ENCODE measurements at places on chromosomes 5 and 9.

DNA sequence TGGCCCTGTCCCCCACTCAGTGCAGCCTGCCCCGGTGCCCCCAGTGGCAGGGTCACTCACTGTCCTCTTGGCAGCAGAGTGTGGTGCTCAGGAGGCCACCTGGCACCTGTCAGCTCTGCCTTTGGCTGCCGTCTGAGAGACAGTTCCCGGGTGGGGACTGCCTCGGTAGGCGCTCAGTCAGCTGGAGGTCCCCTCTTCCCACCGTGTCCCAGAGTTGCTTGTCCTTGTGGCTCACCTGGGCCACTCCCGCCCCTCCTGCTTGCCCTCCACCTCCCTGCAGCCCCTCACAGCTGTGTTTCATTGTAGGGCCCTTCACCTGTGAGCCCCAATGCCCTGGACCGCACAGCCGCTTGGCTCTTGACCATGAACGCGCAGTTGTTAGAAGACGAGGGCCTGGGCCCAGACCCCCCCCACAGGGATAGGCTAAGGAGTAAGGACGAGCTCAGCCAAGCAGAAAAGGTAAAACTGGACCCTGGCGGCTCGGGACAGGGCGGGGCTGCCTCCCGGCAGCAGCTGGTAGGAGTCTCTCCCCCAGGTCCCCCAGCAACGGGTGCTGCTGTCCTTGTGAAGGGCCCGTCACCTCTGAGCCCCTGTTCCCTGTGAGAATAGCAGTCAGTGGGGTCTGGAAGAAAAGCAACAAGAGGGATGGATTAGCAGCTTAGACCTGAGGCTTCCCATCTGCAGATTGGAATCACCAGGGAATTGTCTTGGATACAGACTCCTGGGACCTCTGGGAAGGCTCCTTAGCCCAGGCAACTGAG is 122.7 kb downstream of the DAB2IP start:
- peak; percentile 39 for DNase-seq

DNA sequence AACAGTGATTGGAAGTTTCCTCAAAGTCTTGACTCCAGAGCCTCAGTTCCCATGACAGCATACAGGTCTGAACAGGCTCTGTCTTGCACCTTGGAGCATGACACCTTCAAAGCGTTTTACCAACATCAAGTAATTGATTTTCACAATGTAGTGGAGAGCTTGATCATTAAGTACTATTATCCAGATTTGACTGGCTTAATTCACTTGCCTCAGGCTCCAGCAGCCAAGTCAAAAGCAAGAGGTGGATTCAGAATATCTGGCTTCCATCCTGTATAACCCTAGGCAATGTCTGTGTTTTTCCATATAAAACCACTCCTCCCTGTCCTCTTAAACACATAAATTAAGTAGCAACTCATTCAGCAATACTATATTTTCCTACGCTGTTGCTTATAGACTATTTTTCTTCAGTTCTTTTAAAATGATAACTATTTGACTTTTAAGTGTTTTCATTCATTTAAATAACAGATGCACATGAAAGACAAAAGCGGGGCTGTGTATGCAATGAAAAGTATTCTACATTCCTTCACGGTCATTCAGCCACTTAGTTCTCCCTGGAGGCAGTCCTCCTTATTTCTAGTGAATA is 150.8 kb upstream of the RANBP3L start:
- no peak for DNase-seq

DNA sequence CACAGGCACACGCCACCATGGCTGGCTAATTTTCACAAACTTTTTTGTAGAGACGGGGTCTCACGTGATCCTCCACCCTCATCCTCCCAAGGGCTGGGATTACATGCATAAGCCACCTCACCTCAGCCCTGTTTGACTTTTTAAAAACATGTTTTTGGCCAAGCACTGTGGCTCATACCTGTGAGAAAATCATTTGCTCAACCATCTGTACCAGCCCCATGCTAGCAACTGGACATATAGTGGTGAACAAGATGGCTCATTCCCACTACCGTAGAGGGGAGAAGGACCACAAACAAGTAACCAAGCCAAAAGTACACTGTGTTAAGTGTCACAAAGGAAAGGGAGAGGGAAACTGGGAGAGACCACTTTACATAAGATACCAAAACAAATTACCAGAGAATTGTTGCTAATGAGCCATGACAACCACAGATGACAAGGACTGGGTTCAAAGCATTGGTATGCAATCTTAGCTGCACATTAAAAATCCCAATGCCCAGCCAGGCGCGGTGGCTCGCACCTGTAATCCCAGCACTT is 19.2 kb downstream of the PPP2CA start:
- no peak for DNase-seq

- peak; percentile 70 for DNase-seq
Observed at GRCh38 chr9:104810421-104811339, 46.8 kb downstream of the NIPSNAP3B start.

DNA sequence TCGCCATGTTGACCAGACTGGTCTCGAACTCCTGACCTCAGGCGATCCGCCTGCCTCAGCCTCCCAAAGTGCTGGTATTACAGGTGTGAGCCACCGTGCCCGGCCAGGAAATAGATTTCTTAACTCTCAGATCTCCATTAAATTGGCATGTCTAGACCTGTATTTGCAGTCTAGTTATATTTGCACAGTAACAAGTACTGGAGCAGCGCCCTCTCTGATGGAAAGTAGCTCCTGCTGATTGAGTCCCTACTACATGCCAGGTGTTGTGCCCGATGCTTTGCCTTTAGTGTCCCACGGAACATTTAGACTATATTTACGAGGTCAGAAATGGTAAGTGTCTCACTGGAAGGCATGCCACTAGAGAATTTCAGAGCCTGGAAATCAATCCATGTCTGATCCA is 15.8 kb upstream of the TMED9 start:
- DNase-seq = peak; percentile 12

DNA sequence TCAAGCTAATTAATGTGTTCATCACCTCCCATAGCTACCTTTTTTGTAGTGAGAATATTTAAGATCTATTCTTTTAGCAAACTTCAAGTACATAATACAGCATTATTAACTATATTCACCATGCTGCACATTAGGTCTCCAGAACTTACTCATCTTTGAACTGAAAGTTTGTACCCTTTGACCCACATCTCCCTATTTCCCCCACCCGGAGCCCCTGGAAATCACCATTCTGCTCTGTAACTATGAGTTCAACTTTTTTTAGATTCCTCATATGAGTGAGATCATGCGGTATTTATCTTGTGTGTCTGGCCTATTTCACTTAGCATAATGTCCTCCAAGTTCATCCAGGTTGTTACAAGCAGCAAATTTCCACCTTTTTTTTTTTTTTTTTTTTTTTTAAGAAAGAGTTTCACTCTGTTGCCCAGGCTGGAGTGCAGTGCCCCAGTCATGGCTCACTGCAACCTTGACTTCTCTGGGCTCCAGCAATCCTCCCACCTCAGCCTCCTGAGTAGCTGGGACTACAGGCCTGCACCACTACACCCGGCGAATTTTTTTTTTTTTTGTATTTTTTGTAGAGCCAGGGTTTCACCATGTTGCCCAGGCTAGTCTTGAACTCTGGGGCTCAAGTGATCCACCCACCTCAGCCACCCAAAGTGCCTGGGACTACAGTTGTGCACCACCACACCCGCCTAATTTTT is 100.4 kb upstream of the SAP30L start:
- DNase-seq = no peak

DNA sequence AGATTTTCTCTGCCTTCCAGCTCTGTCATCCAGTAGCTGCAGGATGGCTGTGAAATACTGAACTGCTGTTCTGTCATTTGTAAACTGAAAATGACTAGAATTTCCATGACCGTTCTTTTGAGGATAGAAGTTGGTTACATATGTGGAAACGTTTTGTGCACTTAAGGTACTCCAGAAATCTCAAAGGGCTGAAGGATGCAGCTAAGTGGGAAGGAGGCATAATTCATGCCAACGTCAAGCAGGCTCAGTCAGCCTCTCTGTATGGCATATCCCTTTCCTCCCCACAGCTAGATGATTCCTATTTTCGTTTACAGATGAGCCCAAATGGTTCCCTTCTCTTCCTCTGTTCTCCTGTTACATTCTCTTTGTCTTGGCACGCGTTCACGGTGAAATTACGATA is 257.6 kb downstream of the FBXL7 start:
- no peak for DNase-seq

GRCh38 chr5:128470663-128471062 is 67.4 kb downstream of the FBN2 start:
- DNase-seq = no peak

- no peak for DNase-seq
Observed at GRCh38 chr9:113506090-113506589, 42.6 kb downstream of the RGS3 start.

GRCh38 chr5:78672154-78672553 is 23.6 kb upstream of the LHFPL2 start:
- no peak for DNase-seq

DNA sequence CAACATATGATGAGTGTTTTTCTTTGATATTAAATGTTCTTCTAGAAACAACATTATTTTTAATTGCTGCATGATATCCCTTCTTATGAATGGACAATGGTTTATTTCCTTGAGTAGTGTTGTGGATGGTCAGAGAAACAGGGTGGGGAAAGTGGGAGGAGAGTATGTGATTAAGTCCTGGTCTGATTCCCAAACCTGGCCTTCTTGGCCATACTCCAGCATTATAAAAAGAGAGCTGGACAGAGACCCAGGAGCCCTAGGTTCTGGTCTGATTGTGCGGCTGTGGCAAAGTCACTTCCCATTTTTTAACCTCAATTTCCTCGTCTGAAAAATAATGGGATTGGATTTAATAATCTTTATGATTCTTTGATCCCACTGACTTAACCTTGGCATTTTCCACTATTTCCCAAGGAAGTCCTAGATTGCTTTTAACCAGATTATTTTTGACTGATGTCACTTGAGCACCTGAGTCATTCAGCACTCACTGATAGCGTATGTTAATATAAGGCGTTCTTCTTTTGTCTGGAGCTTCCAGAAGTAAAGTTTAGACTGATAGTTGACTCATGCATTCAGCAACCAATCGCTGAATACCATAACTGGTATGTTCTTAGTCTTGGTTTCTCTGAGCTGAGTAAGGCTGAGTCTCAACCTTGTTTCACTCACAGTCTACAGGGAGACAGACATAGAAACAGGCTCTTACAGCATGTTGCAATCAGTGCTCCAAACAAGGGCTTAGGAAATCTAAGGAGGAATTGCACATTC is 26.2 kb downstream of the OSMR start:
- DNase-seq = no peak

DNA sequence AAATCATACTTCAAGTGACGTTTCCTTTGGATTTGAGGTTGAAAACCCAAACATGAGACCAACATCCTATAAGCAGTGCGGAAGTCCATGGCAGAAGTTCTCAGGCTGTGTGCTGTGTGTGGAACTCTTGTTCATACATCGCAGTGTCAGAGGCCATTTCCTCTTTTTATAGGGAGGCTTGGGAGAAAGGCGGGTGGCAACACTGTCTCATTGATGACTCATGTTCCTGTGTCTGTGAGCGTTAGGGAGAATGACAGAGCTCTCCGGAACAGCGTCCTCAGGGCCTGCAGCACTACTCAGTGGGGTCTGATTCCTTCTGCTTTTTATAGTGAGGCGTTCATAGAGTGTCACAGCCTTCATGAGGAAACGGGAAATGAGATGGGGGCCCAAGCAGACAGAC is 98.8 kb upstream of the BASP1 start:
- no peak for DNase-seq

- no peak for DNase-seq
Observed at GRCh38 chr5:62574599-62574998, 4.0 kb upstream of the LRRC70 start.

GRCh38 chr5:124557761-124558160 is 188.7 kb downstream of the ZNF608 start:
- DNase-seq = no peak

- no peak for DNase-seq
Observed at GRCh38 chr9:98229090-98229395, 26.4 kb downstream of the TBC1D2 start.

- DNase-seq = no peak
Observed at GRCh38 chr5:60687927-60688720, 11.8 kb downstream of the DEPDC1B start.

DNA sequence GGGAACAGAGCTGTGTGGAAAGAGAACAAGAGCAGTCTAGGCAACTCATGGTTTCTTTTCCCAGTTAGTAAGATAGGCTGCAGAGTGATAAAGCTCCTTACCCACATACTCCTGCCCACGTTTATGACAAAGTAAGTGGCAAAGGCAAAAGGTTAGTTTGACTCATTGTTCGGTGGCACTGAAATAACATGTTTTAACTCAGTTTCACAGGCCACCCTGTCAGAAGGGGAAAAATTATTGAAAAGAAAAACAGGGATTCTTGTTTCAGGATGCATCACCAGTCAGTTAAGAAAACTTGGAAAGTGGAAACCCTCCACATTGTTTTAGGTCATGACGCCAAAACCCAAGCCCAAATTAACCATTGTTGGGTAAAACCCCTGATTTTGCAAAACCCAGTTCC is 22.3 kb upstream of the DAB2 start:
- DNase-seq = no peak

- DNase-seq = no peak
Observed at GRCh38 chr5:172142709-172143215, 45.3 kb downstream of the STK10 start.

DNA sequence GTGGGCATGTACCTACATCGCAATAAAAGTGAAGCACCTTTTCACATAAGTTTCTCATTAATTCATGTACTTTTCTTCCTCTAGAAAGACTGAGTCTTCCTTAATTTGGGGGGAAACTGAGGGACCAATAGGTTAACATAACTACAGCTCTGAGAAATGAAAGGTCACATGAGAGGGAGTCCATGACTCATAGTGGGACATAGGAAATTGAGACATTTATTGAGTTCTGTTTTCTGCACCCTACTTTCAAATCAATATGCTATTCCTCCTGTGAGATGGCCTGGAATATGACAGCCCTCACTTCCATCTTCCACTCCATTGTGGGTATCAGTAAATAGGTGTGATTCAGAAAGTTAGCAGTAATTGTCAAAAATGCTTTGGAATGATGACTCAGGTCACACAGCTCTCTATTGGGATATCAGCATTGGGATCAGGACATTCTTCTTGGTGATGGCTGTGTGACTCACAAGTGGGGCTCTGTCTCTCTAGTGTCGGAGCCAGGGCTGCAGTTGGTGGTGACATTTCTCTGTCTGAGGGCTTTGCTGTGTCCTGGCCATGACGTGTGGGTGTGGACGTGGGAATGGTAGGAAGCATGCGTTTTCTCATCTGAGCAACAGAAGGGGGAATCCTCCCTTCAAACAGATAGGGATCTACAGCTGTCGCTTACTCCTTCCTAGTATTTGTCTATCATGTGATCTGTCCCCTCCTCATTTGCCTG is 125.0 kb downstream of the TRIO start:
- peak; percentile 71 for DNase-seq

All from NCI-H2171 treated with DMSO at 0.1 percent for 48 hours (cell line).